Stimulated activated CD4-positive, alpha-beta T cell treated with anti-CD3 and anti-CD28 coated beads, Interleukin-1b, Interleukin-23, amount 100 ng/mL, for 4 hours (primary cell): ENCODE measurements at places on chromosomes 7 and 10.

DNA sequence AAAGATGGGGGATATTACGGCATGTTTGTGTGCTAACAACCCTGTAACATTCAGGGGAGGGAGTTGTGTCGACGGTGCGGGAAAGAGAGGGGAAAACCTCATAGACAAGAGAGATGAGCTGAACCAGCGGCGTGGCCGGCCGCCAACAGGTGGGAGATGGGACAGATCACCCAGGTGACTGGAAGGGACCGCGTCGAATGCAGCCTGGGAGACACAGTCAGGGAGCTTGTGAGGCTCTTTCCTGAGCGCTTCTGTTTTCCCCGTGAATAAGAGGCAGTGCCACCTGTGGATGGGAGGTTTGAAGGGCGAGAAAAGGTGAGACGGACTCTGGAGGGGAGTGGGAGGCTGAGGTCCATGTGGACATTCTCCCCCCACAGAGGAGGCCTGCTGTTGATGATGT is 9.9 kb upstream of the PRKAG2 start:
- DNase-seq: no peak

- DNase-seq: no peak
These were observed 3.0 kb downstream of the PTPRE start for GRCh38 chr10:127909716-127910463.

GRCh38 chr7:121499624-121500023 is 103.5 kb upstream of the FAM3C start:
- DNase-seq: no peak

DNA sequence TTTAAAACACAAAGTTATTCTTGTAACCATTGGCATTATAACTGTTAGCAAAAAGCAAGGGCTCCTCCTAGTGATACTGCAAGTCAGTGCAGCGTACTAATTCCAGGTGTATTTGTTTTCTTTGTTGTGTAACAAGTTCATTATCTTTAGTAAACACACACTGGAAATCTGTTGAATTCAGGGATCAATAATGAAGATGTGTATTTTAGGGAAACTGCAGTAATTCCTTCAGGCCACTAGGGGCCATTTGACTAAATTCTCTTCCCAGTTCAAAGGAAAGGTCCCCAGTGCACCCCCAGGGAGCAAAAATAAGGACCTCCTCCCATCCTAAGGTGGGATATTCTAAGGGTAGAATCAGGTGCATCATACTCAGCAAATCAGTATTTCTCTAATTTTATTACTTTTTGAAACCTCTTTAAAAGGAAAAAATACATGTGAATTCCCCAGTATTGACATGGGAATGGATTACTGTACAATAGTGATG is 158.6 kb upstream of the LYZL1 start:
- no peak for DNase-seq

GRCh38 chr10:73648975-73649829 is 6.6 kb downstream of the SYNPO2L start:
- no peak for DNase-seq

DNA sequence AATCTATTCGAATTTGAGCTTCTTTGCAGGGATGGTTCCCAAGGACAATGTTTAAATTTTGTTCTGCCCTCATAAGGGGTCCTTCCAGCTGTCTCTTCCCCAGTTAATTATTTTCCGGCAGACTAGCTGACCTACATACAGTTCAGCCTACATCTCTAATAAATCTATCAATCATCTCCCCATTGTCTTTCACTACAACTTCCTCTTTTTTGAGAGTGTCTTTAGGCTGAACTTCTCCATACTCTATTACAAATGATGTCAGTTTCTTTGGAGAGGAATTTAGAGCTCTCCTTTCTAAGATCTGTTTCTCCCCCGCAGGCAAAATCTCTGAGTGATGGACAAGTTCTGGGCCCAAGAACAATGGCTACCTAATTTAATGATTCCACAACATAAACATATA is 122.2 kb downstream of the PCLO start:
- DNase-seq: no peak

GRCh38 chr7:42272793-42273665 is 36.0 kb upstream of the GLI3 start:
- no peak for DNase-seq

- DNase-seq: no peak
These were observed 121.7 kb downstream of the PRPF18 start for GRCh38 chr10:13708256-13708990.

GRCh38 chr7:17108049-17108584 is 190.3 kb upstream of the AHR start:
- no peak for DNase-seq

DNA sequence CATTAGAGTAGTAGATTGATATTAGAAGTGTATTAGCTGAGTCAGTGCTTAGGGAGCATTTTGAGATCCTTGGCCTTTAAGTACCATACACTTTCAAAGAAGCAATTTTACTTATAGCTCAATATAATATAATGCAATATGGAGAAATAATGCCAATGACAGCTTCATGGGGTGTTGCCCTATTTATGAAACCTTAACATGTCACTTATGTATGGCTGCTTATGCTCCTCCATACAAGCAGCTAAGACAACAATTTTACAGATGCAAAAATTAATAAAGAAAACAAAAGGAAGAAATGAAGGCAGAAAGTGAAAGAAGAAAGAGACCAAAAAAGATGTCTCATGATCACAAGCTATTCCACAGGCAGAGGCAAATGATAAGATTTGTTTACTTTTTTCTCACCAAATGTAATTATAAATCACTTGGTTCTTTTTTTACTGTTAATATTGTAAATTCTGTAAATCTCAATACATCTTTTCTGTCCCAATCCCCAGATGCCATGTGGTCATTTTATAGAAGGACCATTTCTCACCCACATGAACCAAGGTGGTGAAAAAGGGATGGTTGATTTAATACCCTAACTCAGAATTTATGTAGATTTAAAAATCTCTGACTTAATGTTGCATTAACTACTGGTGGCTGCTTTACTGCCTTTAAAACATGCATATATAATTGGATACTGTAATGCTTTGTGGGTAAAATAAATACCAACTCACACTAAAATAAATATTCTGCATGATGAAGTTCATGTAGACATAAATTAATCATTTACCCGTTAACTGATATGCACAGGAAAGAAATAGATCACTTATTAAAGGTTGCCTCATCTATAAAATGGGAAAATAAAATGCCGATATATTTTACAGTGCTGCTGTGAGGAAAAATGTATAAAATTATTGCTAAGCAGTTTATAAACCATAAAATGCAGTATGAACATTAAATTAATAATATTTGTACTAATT is 33.5 kb upstream of the RHOBTB1 start:
- no peak for DNase-seq

DNA sequence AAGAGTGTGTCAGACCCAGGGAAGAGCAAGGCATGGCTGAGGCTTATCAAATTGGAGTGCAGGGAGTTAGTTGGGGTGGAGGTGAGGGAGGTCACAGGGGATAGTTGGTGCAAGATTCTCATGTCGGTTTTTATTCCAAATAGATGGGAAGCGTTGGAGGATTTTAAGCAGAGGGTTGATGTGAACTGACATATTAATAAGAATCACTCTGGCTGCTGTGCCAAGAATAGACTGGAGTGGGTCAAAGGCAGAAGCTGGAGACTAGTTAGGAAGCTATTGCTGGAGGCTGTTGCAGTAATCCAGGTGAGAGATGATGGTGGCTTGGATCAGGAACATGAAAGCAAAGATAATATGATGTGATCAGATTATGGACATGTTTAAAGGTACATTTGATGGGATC is 36.5 kb downstream of the LRRC18 start:
- no peak for DNase-seq

GRCh38 chr10:128998101-128998805 is 468.8 kb upstream of the MGMT start:
- DNase-seq: no peak

DNA sequence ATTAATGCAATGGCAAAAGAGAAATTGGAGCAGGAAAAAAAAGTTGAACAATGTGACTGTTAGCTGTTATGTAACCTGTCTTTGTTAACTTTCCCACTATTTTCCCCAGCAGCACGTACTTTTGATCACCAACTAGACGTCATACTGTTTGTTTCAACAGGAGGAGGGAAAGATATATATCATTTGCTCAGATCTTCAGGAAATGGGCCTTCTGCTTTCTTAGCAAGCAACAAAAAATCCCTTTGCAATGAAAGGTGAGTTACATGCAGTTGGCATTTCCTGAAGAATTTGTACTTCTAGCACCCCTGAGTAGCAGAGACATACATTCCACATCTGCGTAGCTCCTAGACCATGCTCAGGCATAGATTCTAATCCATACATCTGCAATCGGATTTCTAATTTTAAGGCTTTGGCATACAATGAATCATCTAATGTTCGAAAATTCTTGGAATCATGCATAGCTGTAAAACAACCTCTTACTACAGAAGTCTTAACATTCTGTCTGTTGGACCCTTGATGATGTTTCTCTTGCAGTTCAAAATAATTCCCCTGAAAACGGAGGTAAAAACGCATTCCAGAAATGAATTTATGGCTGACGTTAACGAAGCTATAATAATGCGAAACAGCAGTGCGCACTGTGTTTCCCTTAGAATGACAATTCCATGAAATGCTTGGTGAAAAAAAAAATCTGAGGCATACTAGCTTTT is 286.9 kb upstream of the MGMT start:
- no peak for DNase-seq

DNA sequence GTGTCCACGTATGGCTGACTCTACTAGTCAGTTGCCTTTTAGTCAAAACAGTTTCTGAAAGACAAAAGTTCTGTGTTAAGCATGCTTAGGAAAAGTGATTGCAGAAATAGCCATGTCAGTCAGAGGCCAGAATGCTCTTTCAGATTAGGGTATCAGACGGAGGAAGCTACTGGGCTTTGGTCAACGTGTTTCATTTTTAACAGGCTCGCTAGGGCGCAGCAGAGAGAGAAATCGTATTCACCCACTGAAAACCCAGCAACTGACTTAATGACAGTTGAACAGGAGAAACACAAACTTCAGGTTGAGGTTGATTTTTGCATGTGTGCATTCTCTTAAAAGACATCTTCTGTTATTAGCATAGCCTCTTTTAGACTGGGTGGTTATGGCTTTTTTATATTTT is 322.6 kb upstream of the KIAA1217 start:
- no peak for DNase-seq

DNA sequence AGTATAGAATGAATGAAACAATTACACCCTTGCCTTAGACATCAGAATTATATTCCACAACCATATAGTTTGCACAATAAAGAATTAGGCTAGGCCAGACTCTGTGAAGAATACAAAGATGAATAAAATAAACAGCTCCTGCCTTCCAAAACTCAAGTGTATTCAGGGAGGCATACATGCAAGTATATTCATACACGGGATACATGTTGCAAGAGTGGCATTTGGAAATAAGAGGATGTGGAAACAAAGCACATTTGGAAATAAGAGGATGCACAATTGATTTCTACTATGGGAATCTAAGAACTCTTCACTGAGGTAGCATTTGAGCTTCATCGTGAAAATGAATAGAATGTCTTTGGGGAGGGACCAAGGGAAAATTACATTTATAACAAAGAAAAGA is 27.0 kb upstream of the TMEM26 start:
- DNase-seq: no peak

GRCh38 chr10:77386838-77387237 is 250.8 kb downstream of the KCNMA1 start:
- DNase-seq: no peak

DNA sequence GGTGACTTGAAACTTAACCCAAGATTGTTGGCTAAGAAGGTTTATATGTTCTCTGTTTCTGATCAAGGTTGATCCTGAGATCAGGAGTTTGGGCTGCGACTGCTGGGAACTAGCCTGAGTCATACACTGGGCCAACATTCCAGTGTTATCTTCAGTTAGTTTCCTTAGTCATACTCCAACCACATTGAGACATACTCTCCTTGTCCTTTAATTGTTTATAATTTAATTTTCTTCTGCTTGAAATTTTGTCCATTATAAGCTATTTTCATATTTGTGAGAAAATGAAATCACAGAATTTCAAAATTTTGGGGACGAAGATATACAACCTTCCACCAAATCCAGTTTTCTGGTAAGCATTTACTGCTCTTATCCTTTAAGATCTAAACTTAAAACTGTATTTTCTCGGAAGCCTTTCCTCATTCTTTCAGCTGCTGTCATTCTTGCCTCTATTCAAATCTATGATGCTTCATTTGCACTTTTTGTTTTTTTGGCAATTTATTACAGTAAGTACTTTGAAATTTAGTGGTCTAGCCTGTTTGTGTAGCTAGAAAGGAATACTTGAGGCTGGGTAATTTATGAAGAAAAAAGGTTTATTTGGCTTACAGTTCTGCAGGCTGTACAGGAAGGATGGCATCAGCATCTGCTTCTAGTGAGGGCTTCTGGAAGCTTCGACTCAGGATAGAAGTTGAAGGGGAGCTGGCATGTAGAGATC is 63.4 kb upstream of the POT1 start:
- no peak for DNase-seq

- no peak for DNase-seq
These were observed 483.6 kb downstream of the NRG3 start for GRCh38 chr10:82358486-82359099.

- no peak for DNase-seq
These were observed 120.9 kb upstream of the KAT6B start for GRCh38 chr10:74705358-74705980.

DNA sequence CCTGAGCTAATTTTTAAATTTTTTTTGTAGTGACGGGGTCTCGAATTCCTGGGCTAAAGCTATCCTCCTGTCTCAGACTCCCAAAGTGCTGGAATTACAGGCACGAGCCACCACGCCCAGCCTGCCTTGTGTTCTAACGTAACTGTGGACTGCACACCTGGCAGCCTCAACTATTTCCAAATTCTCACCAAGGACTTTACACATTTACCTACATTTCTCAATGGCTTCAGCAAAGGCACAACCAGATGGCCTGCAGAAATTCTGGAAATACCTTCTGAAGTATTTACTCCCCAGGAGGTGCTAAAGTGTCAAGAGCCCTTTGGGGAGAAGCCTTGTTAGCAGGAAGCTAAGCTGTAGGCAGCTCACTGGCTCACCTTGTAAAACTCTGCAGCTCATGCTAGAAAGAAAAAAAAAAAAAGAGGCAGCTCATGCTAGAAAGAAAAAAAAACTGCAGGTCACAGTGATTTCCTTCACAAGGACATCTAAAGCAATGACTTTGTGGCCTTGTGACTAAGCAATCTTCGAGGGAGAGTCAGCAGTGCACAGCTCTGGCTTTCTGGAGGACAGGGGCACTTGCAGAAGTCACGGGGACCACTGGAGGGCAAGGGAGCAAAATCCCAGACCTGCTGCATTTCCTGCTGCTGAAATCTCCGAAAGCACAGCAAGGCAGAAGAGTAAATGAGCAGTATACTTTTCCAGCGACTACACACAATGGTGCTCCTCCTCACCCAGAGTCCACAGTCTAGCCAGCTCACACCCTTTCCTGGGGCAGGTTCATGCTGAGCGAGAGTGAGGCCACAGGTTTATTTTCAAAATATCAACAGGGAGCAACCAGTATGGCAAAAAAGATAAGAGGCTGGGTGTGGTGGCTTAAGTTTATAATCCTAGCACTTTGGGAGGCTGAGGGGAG is 40.4 kb downstream of the BAIAP2L1 start:
- no peak for DNase-seq

- DNase-seq: no peak
These were observed 28.7 kb downstream of the LYZL1 start for GRCh38 chr10:29317423-29318021.
